ENCODE measurements at places on chromosomes 5 and 9.

GRCh38 chr5:143896516-143896915 is 84.6 kb downstream of the HMHB1 start:
- no peak for DNase-seq

DNA sequence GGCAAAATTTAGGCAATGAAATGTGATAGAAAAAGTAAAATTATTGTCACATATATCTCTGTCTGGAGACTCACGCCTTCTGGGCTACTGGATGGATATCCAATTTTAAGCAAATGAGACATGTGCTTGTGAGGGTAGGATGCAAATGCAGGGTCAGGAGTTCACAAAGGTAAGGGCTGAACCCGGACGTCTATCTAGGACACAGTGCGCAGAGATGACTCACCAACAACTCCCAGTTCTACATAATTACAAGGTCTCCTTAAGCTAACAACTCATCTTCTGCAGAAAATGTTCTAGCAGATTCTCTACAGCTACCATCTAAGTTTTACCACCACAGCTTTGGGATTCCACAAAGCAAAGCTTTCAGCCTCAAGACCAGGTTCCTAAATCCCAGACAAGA is 160.5 kb downstream of the ENTREP1 start:
- DNase-seq, result no peak

- DNase-seq, result no peak
Measured at GRCh38 chr9:16238623-16239138, 631.8 kb downstream of the BNC2 start.

DNA sequence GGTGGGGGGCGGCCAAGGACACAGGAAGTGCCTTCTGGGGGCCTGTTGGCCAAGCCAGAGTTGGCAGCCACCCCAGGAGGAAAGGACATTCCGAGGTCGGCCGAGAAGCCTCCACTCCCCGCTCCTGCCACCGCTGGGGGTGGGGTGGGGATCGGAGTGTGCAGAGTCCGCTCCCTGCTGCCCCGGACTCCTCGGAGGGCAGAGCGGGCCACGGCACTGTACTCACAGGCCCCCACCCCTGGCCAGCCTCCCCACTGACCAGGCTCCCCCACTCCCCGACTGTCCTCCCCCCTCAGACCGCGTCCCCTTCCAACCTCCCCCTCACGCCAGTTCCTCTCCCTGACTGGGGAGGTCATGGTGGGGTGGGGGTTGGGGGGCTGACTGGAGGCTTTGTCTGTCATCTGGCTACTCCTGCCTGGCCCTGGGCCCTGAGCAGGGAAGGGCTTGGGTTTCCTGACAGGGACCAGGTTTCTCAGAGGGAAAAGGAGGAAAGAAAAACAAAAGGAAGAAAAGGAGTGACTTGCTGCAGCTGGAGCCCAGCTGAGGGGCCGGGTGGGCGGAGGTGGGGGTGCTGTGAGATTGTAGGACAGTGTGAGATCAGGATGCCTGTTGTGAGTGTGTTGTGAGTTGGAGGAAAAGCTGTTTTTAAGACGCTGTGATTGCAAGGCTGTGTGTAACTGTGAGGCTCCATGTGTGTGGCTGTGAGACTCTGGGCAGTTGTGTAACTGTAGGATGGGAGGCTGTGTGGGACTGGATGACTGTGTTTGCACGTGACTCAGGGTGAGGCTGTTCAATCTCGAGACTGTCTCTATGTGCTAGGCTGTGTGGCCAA is 29.7 kb downstream of the CNTFR start:
- DNase-seq, result no peak

DNA sequence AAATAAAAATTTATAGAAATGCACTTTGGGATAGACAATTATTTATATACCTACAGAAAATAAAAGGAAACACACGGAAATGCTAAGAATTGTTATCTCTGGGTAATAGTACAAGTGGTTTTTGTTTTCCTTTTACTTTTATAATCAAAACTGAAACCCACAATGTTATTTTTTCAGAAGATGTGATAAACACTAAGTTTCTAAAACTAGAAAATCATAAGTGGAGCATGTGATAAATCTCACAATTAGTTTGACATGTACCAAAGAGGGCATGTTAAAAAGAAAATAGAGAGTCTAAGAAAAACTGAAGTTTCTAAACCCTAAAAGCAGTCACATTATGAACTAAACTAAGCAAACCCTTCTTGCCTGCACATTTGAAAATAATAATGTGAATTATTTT is 61.1 kb downstream of the OXCT1 start:
- DNase-seq, result no peak

DNA sequence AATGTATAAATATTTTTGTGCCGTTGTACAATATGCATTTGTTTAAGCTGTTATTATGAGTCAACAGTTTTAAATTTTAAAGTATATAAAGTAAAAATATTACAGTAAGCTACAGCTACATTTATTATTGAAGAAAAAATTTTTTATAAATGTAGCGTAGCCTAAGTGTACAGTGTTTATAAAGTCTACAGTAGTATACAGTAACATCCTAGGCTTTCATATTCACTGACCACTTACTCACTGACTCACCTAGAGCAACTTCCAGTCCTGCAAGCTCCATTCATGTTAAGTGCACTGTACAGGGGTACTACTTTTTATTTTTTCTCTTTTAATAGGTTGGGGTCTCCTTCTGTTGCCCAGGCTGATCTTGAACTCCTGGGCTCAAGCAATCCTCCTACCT is 30.6 kb downstream of the SIL1 start:
- no peak for DNase-seq

DNA sequence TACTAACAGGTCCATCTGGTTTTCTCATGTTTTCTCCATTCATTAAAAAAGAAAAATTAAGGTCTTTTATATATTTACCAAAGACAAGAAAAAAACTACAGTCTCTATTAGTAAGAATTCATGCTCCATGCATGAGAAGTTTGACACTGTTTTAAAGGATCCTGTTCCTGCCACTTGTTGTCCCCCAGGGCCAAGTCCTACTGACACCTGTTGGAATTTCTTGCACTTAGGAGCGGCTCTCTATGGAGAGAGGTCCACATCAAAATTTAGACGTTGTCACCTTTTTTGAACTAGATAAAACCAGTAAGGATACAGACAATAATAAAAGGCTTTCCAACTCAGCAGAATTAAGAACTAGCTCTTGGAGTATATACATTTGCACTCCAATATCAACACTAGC is 42.3 kb downstream of the PWWP2A start:
- DNase-seq, result no peak

DNA sequence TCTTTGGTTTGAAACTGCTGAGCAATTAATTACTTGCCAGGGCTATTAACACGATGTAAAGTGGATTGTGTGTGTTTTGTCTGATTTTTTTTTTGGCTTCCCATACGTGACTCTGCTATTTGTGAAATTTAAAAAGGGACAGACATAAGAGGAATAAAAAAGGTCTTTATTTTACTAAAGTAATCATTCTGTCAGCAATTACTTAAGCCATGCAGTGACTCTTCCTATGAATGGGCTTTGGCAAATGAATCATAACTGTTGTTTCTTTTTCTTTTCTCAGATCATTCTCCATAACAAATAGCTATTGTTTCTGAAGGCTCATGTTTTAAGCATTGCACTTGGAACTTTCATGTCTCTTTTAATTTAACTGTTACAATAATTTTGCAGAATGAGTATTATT is 461.3 kb upstream of the RORB start:
- DNase-seq, result no peak

- no peak for DNase-seq
Measured at GRCh38 chr9:81517954-81518353, 171.4 kb downstream of the TLE1 start.

- DNase-seq, result no peak
Measured at GRCh38 chr9:89431930-89432725, 65.8 kb downstream of the SEMA4D start.

DNA sequence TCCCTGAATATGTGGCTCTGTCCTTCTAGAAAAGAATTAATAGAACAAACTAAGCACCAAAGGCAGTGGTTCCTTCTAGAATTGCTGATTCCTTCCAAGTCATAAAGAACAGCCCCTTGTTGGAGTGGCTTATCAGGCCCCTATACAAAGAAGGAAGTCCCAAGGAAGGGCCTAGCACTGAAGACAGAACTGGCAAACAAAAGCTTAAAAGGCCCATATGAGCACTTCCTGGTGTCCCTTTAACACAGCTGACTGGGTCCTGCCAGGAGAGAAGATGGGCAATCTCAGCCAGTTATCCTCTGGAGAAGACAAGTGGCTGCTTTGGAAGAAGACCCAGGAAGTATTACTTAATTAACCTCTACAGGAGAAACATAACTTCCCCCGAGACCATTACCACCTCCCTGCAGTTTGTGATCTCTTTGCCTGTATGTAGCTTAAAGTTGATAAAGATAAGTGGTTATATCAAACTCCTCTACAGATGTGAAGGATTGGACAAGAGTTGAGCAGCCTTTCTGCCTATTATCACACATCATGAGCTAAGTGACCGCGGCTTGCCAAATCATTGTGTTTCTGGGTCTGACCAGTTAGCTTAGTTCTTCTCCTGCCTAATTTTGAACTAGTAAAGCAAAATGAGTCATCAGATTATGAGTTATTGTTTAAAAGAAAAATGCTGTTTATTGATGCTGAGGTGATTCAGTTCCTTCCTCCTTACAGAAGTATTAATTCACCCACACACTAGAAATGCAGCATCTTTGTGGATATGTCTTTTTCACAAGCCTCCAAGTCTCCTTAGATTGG is 13.3 kb upstream of the STING1 start:
- no peak for DNase-seq

DNA sequence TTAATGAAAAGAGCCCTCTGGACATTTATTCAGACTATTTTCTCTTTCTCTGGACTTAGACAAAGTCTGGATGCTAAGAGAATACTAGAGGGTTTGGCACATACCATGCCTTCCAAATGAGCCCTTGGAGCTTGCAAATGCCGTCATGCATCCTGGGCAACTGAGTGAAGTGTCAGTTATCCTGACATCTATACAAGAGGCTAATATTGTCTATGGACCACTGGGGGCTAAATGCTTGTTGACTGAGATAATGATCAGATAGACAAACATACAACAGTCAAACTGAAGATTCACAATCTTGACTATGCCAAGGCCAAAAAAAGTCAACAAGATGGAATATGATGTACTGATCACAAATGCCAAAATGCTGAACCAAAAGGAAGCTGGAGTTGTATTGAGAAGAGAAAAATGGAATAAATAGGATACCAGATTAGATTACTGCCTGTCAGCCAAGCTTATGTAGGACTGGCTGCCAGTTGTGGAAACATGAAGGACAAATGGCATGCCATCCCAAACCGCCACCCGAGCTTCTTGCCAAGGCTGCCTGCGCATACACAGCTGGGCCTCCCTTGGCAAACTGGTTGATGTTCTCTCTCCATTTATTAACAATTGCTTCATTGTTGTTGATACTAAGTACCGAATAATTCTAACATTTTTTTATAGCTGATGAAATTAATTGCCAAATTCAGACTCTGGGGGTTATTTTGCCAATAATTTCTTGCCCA is 240.1 kb upstream of the GRAMD2B start:
- no peak for DNase-seq

DNA sequence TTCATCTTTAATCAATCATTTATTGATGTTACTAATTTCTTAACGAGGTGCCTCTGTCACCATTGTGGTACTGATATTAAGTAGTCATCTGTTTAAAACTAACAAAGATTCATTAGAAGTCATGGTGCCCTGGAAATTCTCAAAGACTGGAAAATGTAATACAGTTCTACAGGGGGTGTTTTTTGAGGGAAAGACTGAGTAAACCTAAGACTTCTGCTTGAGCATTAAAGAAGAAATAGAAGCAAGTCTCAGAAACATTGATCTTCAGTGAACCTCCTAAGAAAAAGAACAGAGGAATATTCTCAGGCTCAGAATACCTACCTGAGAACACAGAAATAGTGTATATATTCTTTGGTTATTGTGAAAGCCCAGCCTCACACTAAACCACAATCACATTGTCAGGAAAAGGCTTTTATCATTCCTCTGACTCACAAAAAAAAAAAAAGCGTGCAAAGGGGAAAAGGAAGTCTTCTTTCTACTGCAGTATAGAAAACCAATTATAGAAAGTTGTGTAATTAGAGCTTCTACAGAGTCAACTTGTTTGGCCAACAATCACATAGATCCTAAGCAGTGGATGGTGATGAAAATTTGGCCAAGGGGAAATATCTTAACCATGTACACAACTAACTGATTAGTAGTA is 60.8 kb downstream of the HINT1 start:
- DNase-seq, result no peak

DNA sequence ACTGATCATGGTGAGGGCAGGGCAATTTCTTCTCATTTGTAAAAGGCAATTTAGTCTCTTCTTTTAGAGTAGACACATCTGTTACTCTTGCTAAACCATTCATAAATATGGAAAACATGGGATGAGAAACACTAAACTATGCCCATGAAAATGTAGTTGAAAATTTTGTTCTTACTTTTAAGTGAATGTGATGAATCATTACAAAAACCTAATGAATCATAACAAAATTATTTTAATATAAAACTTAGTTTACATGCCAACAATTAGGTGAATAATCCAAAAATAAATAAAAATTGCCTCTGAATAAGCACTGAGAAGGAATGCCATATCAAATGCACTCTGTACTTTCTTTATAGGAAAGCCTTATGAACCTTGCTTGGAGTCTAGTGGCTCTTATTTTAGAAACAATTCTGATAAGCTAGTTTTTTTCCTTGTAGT is 297.7 kb upstream of the EFNA5 start:
- DNase-seq, result no peak

- no peak for DNase-seq
Measured at GRCh38 chr9:136596630-136597031, 50.8 kb upstream of the NOTCH1 start.

DNA sequence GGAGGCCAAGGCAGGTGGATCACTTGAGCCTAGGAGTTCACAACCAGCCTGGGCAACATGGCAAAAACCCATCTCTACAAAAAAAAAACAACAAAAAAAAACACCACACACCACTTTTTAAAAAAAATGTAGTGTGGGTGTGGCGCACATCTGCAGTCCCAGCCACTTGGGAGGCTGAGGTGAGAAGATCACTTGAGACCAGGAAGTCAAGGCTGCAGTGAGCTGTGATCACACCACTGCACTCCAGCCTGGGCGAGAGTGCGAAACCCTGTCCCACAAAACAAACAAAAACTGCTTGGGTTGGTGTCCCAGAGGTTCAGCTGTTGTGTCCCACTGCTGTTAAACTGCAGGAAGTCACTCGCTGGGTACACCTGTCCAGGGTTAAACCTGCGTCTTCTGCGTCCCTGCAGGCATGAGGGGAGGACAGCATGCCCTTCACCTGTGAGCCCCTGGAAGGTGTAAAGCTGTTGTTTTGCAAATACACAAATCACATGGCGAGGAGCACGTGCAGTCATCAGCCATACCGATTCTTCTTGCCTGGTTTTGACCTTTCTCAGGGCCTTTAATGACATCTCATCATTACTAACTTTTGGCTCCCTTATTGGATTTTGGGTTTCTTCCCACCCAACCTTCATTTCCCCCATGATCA is 29.3 kb upstream of the CLPTM1L start:
- DNase-seq, result no peak

- DNase-seq, result no peak
Measured at GRCh38 chr5:99320436-99320835, 391.6 kb upstream of the CHD1 start.
